Activated naive CD4-positive, alpha-beta T cell treated with anti-CD3 and anti-CD28 coated beads for 36 hours (primary cell): ENCODE measurements at places on chromosomes 4 and X. TPM values are rescaled to one million over a fixed set of nuclear protein-coding genes. Genes with fewer than 3 reads are reported as not detected.

SCRG1 gene
- total RNA-seq, result not detected

GAGE2A gene
- not detected for total RNA-seq

- DNase-seq, result no peak
Observed at GRCh38 chr4:118317691-118318090, 35.1 kb downstream of the PRSS12 start.

DNA sequence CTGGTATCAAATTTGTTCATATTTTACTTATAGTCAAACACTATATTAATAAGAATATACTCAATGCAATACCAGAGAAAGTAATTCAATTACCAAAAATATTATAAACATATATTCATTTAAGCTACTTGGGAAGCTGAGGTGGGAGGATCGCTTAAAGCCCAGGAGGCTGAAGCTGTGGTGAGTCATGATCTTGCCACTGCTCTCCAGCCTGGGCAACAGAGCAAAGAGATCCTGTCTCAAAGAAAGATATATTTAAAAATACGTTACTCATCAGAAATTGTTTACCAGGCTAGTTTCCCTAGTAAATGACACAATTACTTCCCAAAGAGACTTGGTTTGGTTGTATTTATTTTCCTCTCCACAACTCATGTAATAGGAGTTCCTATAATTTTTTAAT is 433.6 kb downstream of the GASK1B start:
- no peak for DNase-seq

- DNase-seq, result no peak
Observed at GRCh38 chrX:82528525-82528924, 979.6 kb upstream of the POU3F4 start.

GRCh38 chrX:40209951-40210617 is 112.3 kb upstream of the BCOR start:
- DNase-seq, result no peak

- no peak for DNase-seq
Observed at GRCh38 chr4:10706236-10706635, 21.7 kb upstream of the CLNK start.

DNA sequence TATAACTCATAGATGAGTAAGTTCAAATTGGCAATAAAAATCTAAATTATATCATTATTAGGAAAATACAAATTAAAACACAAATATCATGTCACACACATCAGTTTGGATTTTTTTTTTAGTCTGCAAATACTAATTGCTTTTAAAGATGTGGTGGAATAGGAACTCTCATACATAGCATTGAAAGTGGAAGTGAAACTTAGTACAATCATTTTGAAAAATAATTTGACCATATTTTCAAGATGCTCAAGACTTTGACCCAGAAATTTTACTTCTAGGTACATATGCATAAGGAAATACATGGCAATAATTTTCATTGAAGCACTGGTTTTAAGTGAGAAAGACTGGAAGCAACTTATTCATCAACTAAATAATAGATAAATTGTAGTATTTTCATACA is 147.5 kb upstream of the SMIM31 start:
- DNase-seq, result no peak

DNA sequence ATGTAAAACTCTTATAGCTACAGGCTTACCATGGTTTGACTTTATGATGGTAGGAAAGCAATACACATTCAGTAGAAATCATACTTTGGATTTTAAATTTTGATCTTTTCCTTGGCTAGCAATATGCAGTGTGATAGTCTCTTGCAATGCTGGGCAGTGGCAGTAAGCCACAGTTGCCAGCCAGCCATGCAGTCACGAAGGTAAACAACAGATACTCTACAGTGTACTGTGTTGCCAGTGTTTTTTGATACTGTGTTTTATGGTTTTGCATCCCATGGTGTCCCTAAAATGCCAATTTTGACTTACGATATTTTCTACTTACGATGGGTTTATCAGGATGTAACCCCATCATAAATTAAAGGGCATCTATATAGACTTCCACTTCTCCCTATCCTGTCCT is 24.8 kb upstream of the KLF3 start:
- no peak for DNase-seq

DNA sequence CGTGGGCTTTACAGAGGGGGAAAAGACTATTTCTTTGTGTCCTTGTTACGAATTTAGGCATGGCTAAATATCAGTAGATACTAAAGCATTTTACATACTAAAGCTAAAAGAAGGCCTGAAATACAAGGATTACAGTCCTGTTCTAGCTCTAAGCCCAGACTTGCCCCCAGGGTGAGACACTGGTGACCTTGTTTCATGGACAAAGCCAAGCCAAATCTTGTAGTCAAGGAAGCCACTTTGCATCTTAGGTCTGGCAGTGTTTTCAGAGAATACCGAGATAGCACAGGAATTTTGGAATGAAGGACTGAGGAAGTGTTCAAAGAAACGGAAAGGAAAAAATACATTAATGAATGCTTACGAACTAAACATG is 733 bp upstream of the G3BP2 start:
- DNase-seq, result no peak

GRCh38 chr4:137200322-137200721 is 332.0 kb downstream of the PCDH18 start:
- DNase-seq, result no peak

- peak; percentile 6 for DNase-seq
Observed at GRCh38 chrX:12497832-12498591, 293.2 kb upstream of the PRPS2 start.

GRCh38 chr4:26829018-26829417 is 31.6 kb upstream of the STIM2 start:
- DNase-seq, result no peak
